GM12865 (cell line): ENCODE measurements at places on chromosomes 11 and 22.

- DNase-seq, result no peak
Measured at GRCh38 chr11:60065801-60066200, 9.3 kb downstream of the MS4A3 start.

GRCh38 chr11:94325681-94326080 is 21.3 kb downstream of the IZUMO1R start:
- DNase-seq, result peak; percentile 78

DNA sequence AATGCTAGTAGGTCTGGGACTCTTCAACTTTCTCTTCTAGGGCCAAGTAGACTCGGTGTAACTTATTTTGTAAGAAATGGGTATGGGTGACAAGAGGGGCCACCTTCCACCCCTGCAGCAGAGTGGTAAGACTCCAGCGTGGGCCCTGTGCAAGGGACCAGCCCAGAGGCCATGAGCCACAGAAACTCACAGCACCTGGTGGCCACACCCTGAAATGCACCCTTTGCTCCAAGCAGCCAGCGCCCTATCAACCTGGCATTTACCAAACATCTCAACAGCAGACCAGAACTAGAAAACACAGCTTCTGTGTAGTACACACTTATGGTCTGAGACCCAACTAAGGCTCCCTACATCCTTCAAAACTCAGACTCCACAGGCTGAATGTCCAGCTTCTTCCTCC is 5.7 kb downstream of the CDCA5 start:
- peak; percentile 84 for DNase-seq

DNA sequence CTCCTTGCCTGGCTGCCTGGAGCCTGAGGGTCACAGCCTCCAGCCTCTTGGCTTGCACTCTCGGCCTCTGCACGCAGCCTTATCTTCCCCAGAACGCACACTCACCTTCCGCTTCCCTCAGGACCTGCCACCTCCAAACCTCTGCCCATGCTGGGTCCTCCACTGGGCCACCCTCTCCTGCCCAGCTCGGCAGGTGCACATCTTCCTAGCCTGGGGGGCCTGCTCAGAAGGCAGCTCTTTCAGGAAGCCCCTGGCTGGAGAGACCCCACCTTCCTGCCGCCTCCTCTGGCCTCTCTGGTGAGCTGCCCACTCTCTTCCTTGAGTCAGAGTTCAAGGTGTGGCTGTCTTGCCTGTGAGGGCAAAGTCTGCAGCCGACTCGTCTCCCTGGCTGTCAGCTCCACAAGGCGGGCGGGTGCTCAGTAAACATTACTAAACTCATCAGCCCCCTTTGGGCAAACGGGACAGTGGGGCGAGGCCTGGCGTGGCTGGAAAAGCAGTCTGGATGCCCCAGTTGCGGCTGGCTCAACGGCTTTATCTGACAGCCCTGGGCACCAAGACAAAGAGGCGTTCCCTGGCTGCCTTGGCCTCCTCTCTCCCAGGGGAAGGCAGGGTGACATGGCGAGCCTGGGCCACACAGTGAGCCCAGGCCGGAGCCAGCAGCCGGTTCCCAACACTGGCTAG is 1.7 kb upstream of the LINC01488 start:
- DNase-seq, result no peak

DNA sequence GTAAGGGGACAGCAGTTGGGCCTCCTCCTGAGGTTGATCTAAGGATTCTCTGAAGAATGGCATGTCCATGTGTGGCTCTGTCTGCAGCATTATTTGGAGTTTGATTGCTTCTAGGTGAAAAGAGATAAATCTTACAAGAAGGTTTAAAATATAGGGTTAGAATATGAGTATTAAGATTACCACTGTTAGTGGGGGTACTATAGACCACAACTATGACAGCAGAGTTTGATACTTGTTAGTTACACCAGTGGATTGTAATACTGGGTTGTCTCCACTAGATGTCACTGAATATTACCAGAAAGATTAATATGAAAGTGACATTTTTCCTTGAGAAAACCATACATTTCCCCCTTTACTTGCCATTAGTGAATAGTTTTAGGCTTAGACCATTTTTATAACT is 47.9 kb downstream of the ZNF280B start:
- peak; percentile 1 for DNase-seq

GRCh38 chr22:22999523-22999922 is 70.8 kb upstream of the GNAZ start:
- no peak for DNase-seq

DNA sequence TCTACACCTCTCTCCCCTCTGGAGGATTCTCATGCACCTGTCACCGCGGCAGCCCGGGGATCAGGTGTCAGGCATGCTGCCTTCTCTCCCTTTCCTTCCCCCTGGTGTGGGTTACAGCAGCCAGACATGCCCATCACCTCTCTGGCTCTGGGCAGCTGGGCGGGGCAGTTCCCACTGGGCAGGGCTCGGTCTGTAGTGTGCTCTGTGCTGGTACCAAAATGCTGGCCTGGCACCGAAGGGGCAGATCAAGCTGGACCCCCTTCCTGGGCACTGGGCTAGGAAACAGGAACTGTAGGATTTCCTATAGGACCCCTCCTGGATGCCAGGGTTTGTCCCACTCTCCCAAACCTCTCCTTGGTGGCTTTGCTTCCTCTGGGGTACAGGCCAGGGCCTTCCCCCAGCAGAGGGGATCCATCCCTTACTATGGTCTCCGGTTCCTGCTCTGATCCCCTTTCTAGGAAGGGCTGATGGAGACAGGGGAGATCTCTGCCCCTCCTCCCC is 821 bp downstream of the GAL3ST1 start:
- no peak for DNase-seq

DNA sequence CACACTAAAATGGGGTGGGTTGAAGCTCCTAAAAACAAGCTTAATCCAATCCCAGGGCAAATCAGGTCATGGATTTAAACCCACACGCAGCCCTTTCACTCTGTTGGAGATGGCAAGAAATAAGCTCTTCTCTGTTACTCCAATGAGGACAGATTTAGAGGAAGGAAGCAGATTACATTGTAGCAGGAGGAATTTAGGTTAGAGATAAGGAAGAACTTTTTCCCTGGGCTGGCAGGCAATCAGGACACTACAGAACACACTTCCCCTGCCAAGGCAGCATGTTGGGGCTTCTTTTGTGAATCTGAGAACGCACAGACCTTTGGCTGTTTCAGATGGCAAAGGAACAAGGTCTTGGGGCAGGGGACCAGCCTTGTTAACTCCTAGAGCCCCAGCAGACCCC is 46.2 kb downstream of the C11orf58 start:
- DNase-seq, result no peak

DNA sequence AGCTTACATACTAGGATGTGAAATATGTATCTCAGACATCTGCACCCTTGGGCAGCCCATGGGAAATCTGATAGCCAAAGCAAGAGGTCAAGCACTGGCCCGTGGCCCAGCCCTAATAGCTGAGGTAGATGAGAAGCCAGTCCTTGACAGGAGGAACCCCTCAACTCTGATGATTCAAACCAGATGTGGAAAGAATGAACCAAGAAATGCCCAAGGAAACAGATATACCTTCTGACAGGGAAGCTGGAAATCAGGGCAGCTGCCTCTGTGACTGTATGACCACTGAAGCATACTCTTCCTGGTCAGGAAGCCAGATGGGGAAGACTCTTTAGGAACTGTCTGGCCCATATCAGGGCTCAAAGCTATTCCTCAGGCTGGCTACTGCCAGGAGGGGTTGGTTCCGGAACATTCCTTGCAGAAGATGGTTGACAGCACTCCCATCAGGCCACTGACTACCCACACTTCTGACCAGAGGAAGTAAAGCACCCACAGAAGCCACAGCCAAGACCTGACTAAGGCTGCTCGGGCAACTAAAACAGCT is 124.2 kb downstream of the SWAP70 start:
- DNase-seq, result peak; percentile 6

- DNase-seq, result no peak
Measured at GRCh38 chr11:23769214-23769613, 727.6 kb upstream of the LUZP2 start.

GRCh38 chr22:24184057-24184798 is 2.9 kb downstream of the SUSD2 start:
- no peak for DNase-seq

- DNase-seq, result no peak
Measured at GRCh38 chr11:75562836-75563484, 907 bp downstream of the SERPINH1 start.

GRCh38 chr11:117822074-117823033 is 2.2 kb downstream of the FXYD2 start:
- DNase-seq, result peak; percentile 31

DNA sequence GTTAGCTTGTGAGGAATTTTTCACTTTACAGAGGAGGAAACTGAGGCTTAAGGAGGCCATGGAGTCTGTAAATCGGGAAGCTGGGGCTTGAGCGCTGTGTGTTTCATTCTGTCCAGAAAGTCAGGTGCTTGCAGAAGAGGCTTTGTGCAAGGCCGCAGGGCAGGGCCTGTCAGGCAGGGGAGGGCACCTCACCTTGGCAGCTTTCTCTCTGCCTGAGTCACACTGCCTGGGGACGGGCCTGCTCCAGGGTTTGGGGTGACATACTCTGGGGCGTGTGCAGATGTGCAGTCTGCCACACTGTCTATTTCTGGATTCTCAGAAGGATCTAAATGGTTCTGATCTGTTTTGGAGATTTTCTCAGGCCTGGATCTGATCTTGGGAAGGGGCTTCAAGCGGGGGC is 8.4 kb downstream of the INCENP start:
- no peak for DNase-seq

- no peak for DNase-seq
Measured at GRCh38 chr22:44463151-44463550, 34.9 kb downstream of the RTL6 start.

DNA sequence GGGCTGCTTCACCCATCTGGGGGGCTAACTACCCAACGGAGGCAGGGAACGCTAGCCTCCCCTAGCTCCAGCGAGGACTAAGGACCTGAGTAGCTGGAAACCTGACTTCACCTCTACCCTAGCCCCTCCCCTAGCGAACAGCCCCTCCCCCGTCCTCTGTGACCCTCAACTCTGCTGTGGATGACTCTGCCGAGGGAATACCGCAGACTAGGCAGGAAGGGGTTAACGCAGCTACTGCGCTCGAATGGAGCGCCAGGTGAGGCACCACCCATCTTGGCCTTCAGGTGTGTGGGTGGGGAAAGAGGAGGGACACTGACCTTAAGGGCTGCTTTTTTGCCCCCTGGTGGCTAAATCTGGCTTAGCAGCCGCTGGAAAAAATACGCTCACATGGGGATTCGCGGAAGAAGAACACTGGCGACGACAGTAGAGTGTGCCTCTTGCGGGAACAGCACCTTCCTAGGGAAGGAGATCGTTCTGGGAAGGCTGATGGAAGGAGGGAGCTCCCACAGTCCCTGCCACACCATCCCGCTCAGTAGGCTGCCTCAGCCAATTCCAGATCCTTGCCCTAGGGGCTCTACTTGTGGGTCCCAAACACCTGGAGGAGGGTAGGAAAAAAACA is 4.5 kb upstream of the BCL9L start:
- peak; percentile 88 for DNase-seq

DNA sequence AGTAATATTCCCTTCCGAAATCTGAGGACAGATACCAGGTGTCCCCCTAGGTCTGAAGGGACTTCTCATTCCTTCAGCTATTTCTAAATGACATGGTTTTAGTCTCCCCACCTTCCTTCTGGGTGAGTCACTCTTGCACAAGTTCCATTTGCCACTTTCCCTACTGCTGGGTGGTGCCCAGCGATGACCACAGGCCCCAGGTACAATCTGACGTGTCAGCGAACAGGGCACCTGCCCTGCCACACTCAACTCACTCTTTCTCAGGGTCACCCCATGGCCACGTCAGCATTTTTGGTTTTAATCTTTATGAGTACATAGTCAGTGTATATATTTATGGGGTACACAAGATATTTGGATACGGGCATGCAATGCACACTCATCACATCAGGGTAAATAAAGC is 17.2 kb downstream of the POU2AF1 start:
- peak; percentile 18 for DNase-seq

DNA sequence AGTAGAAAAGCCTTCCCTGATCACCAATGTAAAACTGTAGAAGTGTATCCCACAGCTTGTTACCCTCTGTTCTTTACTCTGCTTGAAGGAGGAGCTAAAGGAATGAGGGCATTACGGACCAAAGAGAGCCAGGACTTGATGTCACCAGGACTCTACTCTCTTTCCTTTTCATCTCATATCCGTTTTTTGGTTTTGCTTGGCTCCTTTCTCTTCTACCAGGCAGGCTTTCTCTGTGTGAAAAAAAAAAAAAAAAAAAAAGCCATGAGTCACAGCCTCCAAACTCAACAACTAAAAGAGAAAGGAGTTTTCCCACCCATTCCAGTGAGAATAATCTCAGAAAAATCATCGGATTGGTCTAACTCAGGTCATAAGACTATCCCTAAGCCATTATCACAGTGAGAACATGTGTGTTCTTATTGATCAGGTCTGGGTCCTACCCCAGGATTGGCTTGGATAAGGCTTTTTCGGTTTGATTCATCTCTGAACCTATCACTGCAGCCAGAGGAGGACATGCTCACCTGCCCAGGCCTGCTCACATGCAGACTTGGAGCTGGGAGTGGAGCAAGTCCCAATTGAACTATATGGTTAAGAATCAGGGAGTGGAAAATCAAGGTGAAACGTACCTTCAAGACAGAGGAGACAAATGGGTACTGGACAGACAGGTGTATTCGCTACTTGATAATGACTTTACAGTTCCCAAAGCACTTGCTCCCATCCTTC is 19.4 kb upstream of the LRRC55 start:
- DNase-seq, result no peak

DNA sequence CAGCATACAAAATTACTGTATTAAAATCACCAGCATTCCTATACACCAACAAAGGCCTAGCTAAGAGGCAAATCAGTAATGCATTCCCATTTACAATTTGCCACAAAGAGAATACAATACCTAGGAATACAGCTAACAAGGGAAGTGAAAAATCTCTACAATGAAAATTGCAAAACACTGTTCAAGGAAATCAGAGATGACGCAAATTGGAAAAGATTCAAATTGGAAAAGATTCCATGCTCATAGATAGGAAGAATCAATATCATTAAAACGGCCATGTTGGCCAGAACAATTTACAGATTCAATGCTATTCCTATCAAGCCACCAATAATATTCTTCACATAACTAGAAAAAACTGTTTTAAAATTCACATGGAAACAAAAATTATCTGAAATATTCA is 123.0 kb upstream of the ANO5 start:
- no peak for DNase-seq

GRCh38 chr11:60376601-60377000 is 1.7 kb upstream of the MS4A7 start:
- DNase-seq, result no peak

GRCh38 chr11:133896028-133896427 is 50.7 kb upstream of the SPATA19 start:
- peak; percentile 50 for DNase-seq

- DNase-seq, result no peak
Measured at GRCh38 chr11:80779905-80780605, 1339.2 kb upstream of the TENM4 start.

DNA sequence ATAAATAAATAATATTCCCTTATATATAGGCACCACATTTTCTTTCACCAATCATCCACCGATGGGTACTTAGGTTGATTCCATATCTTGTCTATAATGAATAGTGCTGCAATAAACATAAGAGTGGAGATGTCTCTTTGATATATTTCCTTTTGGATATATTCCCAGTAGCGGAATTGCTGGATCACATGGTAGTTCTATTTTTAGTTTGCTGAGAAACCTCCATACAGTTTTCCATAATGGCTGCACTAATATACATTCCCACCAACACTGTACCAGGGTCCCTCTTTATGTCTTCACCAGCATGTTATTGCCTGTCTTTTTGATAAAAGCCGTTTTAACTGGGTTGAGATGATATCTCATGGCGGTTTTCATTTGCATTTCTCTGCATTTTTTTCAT is 23.6 kb downstream of the PAMR1 start:
- no peak for DNase-seq

- DNase-seq, result no peak
Measured at GRCh38 chr11:60870733-60871377, 3.5 kb downstream of the ZP1 start.

- no peak for DNase-seq
Measured at GRCh38 chr11:24896118-24896835, 399.4 kb downstream of the LUZP2 start.
